ENCODE measurements at places on chromosomes 12 and 14.

DNA sequence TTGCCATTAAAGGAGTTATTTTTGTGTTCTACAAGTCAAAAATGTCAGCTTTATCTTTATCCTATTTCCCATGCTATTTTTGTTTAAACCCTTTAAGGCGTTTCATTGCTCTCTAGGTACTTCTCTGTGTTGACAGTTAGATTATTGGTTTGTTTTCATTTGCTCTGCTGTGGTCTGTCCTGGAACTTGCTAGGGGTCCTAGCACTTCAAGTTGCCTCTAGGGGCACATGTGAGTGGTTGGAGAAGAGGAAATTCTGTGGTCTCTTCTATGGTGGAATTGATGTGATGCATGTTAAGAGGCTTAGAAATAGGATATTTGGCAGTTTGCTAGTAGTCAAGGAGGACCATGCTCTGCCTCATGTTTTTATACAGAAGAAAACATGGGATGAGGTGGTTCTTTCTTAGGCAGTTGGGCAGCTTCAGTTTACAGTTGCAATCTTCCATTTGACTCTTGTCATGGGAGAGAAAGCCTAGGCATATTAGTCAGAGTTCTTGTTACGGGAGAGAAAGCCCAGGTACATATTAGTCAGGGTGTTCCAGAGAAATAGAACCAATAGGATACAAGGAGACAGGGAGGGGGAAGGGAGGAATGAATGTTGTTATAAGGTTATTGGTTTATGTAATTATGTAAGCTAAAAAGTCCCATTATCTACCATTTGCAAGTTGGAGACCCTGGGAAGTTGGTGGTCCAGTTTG, 14.4 kb downstream of the TTLL5 start:
- no peak for DNase-seq

- no peak for DNase-seq
Observed at GRCh38 chr14:101687756-101688546, 73.6 kb upstream of the PPP2R5C start.

GRCh38 chr14:35366056-35366451, 38.5 kb downstream of the NFKBIA start:
- no peak for DNase-seq

DNA sequence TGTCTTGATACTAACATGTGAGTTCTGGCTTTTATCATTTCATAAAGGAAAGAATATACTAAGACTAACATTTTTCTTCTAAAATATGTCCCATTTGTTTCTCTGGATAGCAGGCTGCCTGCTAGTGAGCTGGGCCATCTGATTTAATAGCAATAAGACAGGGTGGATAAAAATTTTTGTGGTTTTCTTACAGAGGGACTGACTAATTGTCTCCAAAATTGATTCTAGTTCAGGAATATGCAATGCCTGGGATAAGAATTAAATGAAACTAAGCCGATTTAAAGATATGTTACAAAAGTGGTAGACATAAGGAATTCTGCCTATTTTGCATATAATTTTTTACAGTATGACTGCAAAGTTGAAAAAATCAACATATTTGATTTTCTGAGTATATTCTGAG, 252.9 kb upstream of the NAV3 start:
- DNase-seq = no peak

- DNase-seq = no peak
Observed at GRCh38 chr12:119153477-119154434, 25.0 kb upstream of the HSPB8 start.

DNA sequence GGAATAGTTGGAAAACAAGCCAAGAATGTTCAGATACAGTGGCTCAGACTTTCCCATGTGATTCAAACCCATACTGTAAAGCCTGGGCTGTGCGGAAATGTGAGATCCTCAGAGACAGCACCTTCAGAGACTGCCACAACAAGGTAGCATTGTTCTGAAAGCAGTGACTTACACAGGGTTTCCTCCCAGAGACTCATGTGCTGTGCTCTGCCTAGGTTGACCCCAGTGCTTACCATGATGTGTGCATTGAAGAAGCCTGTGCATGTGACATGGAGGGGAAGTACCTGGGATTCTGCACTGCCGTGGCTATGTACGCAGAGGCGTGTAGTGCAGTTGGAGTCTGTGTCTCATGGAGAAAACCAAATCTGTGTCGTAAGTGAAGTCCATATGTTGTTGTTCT, 219.4 kb downstream of the LRRK2 start:
- no peak for DNase-seq

DNA sequence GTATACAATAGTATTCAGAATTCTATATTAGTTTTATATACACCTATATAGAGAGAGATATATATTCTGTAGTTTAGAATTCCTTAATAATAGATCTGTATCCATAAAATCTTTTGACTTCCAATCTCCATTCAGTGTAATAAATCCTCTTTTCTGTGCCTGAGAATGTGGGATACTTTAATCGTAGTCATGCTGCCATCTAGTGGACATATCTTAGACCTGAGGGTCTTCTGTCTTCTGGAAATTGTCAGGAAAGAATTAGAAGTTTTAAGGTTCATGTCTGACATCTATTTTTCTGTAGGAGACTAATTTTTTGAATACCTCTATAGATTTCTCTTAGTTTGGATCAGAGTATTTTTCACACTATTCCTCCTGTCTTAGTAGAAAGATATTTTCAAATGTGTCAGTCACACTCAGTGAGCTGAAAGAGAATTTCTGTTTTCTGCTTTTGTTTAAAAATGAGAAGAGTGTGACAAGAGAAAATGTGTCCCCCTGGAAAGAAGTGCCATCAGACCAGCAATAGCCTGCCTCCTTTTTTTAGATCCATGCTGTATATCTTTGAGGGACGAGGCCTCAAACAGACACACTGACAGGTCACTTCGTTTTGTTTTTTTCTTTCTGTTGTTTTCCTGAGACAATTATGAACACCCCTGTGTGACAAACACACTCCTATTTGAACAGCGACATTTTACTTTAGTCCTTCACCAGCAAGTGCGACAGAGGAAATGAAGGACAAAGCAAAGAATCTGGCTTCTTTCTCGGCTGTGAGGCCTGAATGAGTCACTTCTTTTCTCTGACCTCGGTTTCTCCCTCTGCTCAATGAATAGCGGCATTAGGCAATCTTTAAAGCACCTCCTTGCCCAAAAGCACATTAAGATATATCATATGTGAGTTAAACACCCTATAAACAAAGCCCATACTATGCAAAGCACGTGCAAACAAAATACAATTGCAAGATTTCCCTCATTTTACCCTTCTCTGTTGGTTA, 96.3 kb downstream of the GALC start:
- DNase-seq = no peak

DNA sequence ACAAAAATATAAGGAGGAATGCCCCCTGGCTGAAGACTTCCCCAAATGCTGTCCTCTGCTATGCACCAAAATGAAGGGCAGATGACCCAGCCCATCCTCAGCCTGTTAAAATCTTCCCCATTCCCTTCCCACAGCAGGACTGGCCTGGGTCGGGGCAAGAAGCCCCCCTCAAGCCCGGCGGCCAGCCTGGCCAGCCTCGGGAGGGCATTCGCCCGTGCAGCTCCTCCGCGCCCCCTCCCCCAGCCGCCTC, 413 bp downstream of the RARG start:
- no peak for DNase-seq

GRCh38 chr14:31084385-31084784, 58.2 kb upstream of the STRN3 start:
- no peak for DNase-seq

DNA sequence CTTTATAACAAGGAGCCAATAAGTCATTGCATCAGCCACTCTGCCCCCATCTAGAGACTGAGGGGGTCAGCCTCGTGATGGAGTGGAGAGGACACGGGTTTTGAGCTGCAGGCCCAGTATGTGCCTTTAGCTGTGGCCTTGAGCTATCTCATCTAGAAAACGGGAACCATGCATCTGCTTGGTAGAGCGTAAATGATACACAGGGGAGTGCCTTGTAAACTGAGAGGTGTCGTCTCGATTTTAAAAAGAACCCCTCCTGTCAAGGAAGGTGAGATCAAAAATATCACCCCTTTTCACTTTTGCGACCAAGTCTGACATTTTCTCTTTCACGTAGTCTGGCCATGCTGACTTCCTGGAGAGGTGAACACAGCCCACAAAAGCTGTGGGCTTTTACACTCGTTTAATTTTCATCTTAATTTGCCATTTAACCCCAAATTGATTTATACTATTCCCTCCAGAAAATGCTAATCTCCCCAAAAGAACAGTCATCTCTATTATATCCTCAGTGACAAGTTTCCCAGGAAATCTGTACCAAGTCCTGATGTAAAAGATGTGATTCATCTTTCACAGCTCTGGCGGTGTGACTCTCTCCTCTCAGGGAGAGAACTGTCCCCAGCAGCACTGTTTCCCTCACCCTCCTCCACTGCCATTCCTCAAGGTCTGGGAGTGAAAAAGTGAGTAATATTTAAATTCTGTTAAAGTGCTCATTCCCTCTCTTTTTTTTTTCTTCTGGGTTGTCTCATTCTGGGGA, 30.6 kb downstream of the VCPKMT start:
- DNase-seq = peak; percentile 56

- no peak for DNase-seq
Observed at GRCh38 chr12:120010661-120011230, 21.7 kb downstream of the BICDL1 start.

DNA sequence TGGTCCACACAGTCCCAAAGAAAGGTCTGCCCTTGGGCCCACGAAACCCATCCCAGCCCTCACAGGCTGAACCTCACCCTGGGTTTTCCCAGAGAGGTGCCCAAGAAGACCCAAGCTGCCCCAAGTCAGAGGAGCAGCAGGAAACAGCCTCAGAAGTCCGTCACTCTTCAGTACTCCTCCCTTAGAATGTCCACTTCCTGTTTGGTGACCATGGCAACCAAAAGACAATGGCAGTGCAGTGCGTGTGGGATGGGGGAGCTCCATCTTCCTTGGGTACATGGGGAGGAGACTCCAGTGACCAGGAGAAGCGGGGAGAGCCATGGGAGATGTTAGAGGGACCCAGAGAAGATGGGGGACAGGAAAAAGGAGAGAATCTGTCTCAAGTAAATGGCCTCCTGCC, 11.3 kb downstream of the SELPLG start:
- DNase-seq = no peak

DNA sequence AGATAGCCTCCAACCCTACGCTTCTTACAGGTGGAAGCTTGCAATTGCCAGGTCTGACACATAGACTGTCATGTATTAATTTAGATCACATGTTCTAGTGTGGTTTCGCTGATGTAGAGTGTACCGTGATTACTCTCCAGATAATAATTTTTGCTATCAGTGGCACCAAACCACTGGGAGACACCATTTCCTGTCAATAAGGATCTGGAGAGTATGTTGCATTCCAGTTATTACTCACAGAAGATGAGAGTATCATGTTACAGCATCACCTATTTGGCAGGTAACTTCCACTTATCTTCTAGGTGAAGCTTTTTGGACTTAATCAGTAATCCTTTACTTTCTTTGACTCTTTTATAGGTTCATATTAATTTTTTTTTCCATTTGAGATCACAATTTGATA, 147.2 kb downstream of the HELB start:
- DNase-seq = no peak

GRCh38 chr12:117036046-117036445, 63.2 kb downstream of the TESC start:
- no peak for DNase-seq

DNA sequence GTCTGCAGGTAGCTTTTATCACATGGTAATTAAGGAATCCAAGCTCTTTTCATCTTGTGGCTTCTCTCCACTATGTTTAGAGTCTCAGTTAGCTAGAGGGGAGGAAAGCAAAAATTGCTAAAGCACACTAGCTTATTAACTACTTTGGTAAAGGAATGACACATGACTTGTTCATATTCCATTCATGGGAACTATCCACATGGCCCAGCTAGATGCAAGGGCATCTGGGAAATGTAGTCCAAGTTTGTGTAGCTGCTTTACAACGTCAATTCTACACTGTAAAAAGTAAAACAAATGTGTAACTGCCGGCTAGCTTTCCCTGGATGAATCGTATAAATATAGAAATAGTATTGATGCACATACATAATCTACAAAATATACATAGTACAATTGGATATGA, 244.5 kb upstream of the LRFN5 start:
- DNase-seq = no peak

- DNase-seq = no peak
Observed at GRCh38 chr14:75025082-75025481, 22.4 kb downstream of the EIF2B2 start.

DNA sequence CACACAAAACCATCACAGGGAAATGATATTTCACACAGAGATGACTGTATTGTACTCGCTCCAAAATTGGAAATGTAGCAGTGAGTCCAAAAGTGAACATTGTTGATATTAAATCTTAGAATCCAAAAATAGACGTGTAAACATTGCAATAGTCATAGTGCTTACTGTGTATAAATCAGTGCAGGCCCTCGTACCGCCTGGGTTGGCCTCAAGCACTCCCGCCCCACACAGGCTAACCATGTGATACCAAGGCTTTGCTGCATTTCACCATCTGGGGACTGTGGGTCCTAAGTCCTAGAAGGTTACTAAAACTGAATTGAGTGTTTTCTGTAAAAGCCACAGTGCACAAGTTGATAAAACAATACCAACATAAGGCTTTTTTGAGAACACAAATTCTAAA, 107.3 kb downstream of the PPP2R5E start:
- no peak for DNase-seq

GRCh38 chr14:56059054-56059453, 59.2 kb upstream of the PELI2 start:
- DNase-seq = no peak

DNA sequence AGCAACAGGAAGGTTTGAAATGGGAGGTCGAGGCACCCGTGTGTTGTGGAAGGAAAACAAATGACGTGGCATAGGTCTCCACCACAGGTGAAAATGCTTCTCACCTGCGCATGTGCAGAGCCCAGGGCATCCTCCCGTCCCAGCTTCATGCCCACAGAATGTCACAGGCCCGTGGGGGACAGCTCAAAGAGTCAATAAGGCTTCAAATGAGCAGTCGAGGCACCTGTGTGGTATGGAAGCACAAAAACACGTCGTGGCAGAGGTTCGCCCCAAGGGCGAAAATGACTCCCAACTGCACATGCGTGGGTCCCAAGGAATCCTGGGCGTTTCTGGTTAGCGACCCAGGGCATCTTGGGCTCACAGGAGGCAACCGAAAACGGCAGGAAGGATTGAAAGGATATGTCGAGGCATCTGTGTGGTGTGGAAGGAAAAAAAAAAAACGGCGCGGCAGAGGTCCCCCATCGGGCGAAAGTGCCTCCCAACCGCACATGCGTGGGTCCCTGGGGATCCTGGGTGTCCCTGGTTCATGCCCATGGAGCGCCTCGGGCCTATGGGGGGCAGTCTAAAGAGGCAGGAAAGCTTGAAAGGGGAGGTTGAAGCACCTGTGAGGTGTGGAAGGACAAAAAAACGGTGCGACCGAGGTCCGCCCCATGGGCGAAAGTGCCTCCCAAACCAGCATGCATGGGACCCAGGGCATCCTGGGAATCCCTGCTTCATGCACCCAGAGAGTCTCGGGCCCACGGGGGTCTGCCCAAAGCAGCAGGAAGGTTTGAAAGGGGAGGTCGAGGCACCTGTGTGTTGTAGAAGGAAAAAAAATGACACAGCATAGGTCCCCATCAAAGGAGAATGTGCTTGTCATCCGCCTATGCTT, 578.5 kb downstream of the ALG10 start:
- DNase-seq = no peak

GRCh38 chr14:93462479-93462878, 31.7 kb downstream of the UNC79 start:
- no peak for DNase-seq

GRCh38 chr12:4663971-4664505, 15.1 kb downstream of the NDUFA9 start:
- DNase-seq = no peak

All from stimulated activated CD4-positive, alpha-beta T cell treated with anti-CD3 and anti-CD28 coated beads, Interleukin-2, amount 100 ng/mL, for 24 hours (primary cell).